ENCODE measurements at places on chromosomes 7 and 10.

DNA sequence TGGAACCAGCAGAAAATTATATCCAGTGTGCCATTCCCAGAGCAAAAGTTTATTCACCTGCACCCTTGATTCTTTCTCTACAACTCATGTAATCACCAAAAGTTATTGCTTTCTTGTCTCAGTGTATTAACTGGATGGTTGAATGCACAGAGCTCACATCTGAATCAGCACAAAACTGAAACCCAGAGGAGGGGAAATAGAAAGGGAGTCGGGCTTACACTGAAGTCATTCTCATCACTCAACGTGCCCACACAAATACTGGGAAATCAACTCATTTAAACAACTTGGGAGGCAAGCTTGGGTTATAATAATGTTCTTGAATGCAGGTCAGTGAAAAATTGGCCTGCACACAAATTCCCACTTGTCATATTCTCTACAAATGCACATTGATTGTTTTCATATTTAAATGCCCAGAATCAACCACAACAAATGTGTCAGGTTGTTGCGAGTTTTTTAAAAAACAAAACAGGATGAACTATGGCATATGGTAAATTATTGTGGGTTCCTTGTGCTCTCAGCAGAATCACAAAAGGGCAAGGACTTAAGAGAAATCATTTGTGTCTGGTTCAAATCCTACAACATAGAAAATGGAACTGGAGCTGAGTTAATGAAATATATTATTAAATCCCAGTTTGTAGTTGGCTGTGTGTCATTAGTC lies 125.9 kb upstream of the NOBOX start:
- no peak for DNase-seq

- no peak for DNase-seq
These were observed 125.8 kb downstream of the CUBN start for GRCh38 chr10:17003651-17004286.

DNA sequence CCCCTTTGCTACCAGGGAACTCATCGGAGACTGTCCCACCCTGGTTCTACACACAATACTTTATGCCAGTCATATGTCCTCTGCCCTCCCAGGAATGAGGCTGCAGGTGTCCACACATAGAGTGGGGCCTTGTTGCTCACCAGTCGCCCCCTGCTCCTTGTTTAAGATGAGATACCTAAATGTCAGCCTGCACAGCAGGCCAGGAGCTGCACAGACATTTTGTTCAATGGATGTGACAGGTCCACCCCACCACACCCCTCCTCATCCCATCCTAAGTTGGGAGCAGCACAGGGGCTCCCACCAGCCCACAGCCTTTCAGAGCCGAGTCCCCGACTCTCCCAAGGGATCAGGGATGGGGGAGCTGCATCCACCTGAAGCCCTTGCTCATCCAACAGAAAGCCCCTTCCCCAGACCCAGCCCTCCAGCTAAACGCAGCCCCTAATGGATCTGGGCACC lies 6.2 kb upstream of the GRID1 start:
- DNase-seq: no peak

- DNase-seq: no peak
These were observed 35.4 kb upstream of the CDK14 start for GRCh38 chr7:90560730-90561129.

GRCh38 chr10:133457100-133457841 lies 3.5 kb downstream of the SCART1 start:
- no peak for DNase-seq

- DNase-seq: no peak
These were observed 75.2 kb upstream of the CHST15 start for GRCh38 chr10:124168581-124168980.

- DNase-seq: no peak
These were observed at the start of gene PPP1R3A for GRCh38 chr7:113918946-113919345. Gene PPP1R3A (minus strand): TSS chr7:113919009. CDS start chr7:113918996, 13 bp downstream.

DNA sequence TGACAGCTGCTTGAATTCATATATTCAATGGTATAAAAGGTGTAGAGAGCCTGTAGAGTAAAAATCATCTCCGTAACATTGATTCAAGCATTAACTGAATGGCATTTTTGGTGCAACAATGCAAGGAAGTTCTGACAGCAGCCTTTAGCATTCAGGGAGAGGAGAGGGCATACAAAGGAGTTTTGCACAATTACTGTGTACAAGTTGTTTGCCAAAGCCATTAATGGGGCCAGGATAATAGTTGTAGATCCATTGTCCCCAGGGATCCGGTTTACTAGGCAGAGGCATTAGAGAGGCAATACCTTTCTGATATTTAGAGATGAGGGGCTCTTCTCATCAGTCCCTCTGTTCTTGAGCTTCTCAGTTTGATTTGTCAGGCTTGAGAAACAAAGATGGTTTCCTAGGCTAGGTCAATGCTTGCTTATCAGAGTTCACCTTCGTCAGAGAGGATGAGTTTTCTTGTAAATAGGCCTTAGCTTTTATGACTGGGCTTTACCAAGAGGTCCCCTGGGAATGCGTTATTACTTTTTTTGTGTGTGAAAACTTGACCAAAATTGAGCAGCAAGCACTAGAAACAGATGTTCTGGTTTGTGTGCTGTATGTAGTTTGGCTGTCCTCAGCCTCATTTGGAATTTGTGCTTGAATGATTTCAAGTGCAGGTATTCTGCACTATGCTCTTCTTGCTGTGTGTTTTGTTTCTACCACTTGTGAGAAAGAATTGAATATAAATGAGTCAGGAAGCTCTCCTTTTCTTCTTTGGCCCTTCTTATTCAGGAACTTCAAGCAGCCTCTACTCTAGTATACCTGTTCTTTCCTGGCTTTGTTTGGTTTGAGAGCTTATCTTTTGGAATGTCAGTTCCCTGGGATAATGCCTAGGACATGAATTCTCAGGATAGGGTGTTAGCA lies 32.0 kb downstream of the SND1 start:
- no peak for DNase-seq

GRCh38 chr7:148729984-148730733 lies 31.5 kb downstream of the CUL1 start:
- DNase-seq: no peak

DNA sequence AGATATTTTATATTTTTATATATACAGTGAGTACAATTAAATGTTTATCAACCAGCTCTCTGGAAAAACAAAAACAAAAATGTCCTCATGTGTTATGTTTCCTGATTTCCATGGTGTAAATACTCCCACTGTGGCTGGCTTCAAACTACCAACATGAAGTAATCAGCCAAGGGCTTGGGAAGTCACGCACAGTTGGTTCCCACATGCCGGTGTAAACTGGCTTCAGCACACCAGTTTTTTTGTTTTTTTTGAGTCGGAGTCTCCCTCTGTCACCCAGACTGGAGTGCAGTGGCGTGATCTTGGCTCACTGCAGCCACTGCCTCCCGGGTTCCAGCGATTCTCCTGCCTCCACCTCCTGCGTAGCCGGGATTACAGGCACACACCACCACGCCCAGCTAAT lies 11.8 kb downstream of the OSBPL3 start:
- no peak for DNase-seq

GRCh38 chr10:118870467-118871243 lies 115.9 kb upstream of the CACUL1 start:
- no peak for DNase-seq

GRCh38 chr7:47307311-47307710 lies 274.6 kb downstream of the TNS3 start:
- no peak for DNase-seq

GRCh38 chr10:100327007-100327717 lies 2.9 kb downstream of the PKD2L1 start:
- no peak for DNase-seq

- DNase-seq: peak; percentile 9
These were observed 99.5 kb downstream of the HIP1 start for GRCh38 chr7:75639071-75639885.

DNA sequence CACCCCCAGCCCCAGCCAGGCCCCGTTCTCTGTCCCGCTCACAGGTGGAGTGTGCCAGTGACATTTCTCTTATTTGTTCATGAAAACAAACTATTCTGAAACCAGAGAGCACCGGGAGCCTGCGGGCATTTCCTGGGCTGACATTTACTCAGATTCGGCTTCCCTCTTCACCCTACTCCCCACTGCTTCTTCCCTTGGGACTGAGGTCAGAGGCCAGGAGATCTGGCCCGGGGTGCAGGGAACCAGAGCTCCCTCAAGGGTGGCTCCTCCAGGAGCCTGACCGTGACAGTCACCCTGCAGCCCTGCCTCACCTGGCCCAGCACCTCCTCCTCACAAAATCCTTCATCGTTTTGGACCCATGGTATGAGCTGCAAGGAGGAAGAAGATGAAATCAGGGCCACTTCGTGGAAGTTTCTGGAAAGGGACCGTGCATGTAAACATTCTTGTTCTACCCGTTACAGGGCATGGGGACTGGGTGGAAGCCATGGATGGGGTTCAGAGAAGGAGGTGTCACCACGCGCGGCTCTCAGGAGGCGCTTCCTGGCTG lies 12.2 kb downstream of the BHLHA15 start:
- DNase-seq: no peak

DNA sequence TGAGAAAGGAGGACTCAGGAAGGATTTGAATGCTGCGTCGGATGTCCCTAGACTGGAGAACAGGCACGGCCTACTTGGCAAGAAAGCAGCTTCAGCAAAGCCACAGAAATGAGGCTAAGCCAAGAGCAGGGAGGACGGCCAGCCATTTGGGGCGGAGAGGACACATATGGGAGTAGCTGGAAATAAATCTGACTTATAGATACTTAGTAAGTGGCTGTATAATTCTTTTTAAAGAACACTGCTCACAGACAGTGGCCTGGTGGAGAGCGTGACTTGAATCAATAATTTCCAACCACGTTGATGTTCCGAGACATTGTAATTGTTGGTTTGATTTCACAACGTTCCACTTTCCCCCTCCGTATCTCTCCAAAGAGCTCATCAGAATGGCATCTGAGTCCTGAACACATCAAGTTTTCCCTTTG lies 67.7 kb upstream of the JCAD start:
- DNase-seq: no peak

DNA sequence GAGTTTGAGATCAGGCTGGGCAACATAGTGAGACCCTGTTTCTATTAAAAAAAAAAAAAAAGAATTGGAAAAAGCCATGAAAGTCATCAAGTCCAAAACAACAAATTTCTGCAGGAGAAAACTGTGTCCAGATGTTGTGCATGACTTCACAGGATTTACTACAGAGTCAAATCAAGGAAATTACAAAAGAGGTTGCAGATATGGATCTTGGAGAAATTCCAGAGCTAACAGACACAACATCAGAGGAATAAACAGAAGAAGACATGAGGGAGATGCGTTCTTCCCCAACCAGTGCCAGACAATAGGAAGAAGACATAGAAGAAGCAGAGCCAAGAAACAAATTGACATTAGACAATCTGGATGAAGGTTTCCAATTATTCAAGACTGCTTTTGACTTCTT lies 24.3 kb upstream of the KCNIP2 start:
- no peak for DNase-seq

- no peak for DNase-seq
These were observed 975 bp upstream of the USP54 start for GRCh38 chr10:73591935-73592699.

DNA sequence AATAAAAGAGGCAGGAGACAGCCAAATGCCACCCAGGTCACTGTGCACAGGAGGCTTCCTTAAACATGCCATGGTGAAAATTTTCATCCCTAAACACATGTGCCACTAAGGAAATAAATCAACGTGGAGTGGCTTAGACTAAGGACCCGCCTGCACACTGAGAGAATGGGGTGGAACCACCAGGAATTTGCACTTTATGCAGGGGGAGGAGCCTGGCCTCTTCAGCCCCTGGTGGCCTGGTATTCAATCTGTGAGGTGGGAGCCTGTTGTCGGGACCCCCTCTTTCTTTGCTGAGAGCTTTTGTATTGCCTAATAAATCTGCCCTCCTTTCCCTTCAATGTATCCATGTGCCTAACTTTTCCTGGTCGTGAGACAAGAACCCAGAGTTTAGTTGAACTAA lies 204.6 kb upstream of the NRP1 start:
- DNase-seq: no peak

- DNase-seq: no peak
These were observed 441 bp downstream of the CCDC186 start for GRCh38 chr10:114173603-114173920.

- DNase-seq: no peak
These were observed 22.5 kb upstream of the CHRM2 start for GRCh38 chr7:136845899-136846465.

- no peak for DNase-seq
These were observed 96.7 kb upstream of the EFCAB10 start for GRCh38 chr7:105677817-105678573.

- DNase-seq: no peak
These were observed 3.5 kb downstream of the MDFIC start for GRCh38 chr7:114925434-114925833.

- DNase-seq: peak; percentile 38
These were observed 47.3 kb downstream of the MYPN start for GRCh38 chr10:68156373-68157185.

- DNase-seq: no peak
These were observed 25.3 kb downstream of the EN2 start for GRCh38 chr7:155483245-155483644.

- no peak for DNase-seq
These were observed 134.2 kb downstream of the PTN start for GRCh38 chr7:137209151-137209817.

DNA sequence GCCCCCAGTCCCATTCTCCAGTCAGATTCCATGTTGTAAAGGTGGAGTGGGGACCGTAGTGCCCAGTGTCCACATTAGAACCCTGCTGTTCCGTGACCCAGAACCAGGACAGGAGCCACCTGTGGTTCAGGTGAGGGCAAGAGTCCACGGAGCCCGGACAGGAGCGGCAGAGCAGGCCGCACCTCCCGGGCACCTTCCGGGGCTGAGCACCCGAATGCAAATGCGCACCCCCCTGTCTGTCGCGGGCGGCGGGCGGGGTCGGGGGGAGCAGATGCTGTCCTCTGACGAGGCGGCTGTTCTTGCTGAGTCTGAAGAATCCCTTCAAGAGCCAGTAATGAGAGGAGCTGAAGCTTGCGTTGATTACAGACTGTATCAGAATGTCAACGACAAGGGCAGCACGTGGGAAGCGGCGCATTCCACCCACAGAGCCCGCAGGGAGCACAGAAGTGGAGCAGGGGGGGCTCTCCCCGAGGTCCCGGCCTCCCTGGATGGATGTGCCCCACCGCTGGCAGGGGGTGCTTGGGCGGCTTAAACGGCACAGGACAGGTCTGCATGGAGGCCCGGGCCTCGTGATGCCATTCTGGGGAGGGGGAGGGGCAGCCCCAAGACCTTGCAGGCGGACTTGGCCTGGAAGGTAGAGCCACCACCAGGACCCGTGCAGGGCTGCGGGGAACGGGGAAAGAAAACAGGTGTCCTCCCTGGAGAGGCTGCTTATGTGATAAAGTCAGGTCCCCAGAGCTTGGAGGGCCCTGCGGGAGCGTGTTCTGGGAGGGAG lies 407.5 kb upstream of the RNF32 start:
- DNase-seq: no peak

GRCh38 chr7:135246191-135246825 lies 12.7 kb downstream of the STRA8 start:
- DNase-seq: no peak

Data from stimulated activated CD4-positive, alpha-beta T cell treated with anti-CD3 and anti-CD28 coated beads, Interleukin-2, amount 100 ng/mL, for 4 hours (primary cell).